NCI-H1694 (cell line): ENCODE measurements at places on chromosomes 7 and 10.

DNA sequence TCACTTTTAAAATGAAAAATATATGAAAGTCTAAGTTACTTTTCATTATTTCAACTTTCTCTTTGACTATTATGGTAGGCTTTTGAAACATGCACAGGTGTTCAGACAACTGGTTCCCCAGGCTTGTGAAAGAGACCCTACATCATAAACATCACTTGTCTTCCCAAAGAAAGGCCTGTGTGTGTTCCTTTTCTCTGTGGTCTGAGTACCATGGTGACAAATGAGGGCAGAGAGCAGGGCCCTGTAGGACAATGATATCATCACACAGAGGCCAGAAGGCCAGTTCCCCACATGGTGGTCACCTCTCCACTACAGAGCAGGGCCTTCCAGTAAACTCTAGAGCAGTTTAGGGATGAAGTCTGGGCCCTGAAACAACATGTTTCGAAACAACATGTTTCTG is 288.8 kb downstream of the USP6NL start:
- DNase-seq, result no peak

GRCh38 chr10:89889606-89890005 is 188.2 kb downstream of the KIF20B start:
- DNase-seq, result no peak

- DNase-seq, result peak; percentile 61
Measured at GRCh38 chr10:86968271-86968993, at the start of gene ADIRF. Gene ADIRF, plus strand, starts transcription at chr10:86968482. Its CDS starts 63 bp downstream, at chr10:86968545.

GRCh38 chr7:154441811-154442210 is 389.6 kb downstream of the DPP6 start:
- DNase-seq, result no peak

DNA sequence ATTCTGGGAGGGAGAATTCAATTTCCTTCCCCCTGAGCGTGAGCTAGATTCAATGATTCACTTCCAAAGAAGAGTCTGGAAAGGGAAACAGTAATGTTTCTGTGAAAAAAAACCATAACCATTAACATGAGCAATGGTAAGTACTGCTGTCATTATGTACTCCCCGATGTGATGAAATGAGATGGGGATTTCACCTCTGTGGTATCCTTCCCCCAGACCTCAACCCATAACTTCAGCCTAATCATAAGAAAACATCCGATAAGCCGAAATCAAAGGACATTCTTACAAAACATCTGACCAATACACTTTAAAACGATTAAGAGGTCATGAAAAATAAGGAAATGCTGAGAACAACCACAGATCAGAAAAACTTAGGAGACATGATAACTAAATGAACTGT is 27.2 kb downstream of the EZH2 start:
- no peak for DNase-seq

DNA sequence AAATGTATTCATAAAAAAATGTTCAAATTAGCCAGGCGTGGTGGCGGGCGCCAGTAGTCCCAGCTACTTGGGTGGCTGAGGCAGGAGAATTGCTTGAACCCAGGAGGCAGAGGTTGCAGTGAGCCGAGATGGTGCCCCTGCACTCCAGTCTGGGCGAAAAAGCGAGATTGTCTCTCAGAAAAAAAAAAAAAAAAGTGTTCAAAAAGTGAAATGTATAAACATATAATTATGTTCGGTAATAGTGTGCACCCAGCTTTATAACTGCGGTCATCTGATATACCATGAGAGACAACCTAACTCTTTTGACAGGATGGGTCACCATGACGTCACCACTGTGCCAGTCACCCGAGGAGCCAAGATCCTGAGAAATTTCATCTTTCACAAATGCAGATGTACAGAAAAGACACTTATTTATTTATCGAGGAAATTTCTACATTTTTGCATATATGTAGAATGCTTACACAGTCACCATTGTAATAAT is 594 bp upstream of the RP9 start:
- DNase-seq, result peak; percentile 16

- DNase-seq, result no peak
Measured at GRCh38 chr7:119596651-119597050, 676.3 kb upstream of the KCND2 start.

DNA sequence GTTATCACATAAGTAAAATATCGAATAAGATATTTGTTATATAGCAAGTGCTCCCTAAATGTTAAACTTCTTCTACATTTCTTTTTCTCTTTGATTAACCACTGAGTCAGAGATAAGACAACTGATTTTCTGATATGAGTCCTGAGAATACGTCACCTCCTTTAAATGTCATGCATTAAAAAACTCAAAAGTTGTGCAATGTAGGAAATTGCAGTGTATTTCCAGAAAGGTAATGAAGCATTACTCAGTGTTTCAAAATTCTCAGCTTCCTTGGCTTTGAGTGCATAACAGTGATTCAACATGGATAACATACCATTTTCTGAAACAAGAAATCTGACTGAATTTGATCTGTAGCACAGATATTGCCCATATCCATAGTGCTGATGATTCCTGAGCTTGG is 155.8 kb downstream of the BMPER start:
- no peak for DNase-seq

DNA sequence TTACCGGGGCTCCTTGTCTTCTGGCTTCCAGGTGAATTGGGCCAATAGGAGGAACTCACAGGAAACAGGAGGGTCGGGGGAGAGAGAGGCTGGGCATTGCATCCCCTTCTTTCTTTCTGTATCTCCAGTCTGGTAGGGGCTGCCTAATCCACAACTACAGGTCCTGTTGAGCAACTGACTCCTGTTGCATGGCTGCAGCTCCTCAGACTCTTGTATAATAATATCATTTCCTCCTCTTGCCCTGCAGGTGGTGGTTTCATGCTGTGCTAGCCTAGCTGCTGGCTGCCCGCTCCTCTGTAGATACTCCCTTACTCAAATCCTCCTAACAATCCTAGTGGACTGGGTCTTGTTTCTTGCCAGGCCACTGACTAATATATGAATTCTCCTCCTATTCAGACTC is 276.5 kb upstream of the SMIM30 start:
- DNase-seq, result no peak

DNA sequence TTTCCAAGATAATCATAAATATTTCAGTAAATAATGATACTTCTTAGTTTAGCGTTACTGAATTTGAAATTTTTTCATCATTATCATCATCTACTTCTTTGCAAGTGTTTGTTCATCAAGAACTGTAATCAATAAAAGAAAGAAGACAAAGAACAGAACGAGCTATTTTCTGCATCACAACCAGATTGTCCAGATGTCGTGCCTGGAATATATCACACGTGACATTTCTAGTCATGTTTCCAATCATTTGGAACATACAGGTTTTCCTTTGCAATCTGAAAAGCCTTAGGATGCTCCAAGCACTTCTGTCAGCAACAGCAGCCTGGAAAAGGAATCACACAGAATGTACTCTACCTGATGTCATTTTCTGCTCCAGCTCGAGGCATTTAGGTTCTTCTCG is 107.4 kb downstream of the FAM107B start:
- peak; percentile 5 for DNase-seq

- DNase-seq, result no peak
Measured at GRCh38 chr7:101377189-101377736, 14.6 kb downstream of the COL26A1 start.

DNA sequence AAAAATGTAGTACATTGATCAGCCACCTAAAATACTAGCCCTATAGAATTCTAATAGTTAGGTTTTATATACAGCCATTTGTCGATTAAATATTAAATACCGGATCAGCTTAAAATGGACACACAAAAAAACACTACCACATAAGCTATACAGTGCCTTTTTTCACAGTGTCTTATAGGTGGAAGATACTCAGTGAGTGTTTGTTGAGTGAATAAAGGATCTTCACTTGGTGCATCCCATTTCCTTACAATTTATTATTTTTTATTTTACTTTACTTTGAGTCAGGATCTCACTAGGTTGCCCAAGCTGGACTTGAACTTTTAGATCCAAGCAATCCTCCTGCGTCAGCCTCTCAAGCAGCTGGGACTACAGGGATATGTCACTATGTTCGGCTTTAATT is 335.4 kb upstream of the KAT6B start:
- no peak for DNase-seq

DNA sequence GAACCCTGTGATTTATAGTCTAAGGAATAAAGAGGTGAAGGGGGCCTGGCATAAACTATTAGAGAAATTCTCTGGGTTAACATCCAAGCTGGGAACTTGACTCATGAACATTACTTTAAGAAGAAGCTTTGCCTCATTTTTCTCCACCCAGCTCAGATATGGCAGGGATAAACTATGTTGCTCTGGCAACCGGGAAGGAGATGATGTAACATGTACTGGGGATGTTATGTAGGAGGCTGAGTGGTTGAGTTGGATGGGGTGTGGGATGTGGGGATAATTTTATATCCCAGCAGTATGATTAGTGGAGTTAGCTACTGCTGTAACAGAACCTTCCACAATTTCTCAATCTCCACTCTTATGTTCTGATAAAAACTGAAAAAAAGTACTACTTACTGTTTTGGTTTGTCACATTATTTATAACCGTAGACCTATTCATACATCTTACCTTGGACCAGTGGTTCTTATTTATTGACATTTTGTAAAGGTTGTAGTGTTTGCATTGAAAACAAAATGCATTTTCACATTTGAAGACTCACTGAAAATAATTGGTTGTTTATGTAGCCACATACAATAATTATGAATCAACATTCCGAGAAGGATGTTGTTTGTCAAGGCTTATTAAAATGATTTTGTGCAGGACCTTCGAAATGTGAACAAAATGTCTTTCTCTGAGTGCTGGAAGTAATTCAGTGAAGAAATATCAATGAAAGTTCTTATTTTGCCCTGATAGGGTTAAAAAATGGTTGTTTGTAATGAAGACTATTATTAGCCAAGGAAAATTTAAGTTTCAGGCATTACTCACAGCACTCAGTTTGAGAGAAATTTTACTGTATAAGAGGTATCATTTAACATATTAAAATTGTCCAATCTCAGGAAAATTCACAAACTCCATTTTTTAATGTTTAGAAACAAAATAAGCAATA is 1.3 kb downstream of the OR2F2 start:
- DNase-seq, result no peak

DNA sequence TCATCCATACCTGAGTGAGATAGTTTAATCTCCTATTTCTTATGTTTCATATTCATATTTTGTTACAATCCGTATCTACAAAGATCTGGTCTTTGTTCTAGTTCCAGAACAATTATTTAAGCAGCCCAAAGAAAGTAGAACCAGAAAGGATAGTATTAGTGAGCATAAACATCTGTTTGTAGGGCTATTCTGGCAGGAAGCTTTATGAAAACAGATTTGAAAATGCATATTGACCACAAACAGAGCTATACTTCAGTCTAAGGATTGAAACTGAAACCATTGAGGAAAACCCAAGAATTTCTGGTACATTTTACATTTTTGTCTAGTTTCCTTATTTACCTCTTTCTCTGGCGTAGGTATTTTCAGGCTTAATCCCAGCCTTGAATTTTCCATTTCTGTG is 28.1 kb downstream of the LRGUK start:
- DNase-seq, result no peak

GRCh38 chr7:129169171-129169671 is 19.2 kb upstream of the SMO start:
- no peak for DNase-seq

DNA sequence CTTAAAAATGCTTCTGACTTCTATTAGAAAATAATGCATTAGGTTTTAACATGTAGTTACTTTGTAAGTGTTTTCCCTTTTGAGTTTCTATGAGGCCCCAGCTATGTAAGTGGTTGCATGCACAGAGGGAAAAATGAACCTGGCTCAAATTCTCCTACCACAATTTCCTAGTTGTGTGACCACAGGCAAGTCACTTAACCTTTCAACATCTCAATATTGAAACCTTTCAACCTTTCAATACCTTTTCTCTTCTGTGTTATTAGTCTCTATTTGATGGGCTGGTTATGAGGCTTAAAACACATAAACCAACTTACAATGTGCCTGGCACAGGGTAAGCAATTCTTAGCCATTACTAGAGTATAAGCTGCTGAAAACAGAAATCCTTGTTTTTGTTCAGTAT is 203.0 kb downstream of the KCND2 start:
- no peak for DNase-seq
